Activated T-helper 9 cell treated with anti-CD3 and anti-CD28 coated beads, Interleukin-2, amount 50 U/mL, for 16 hours (primary cell): ENCODE measurements at places on chromosomes 16 and 17.

GRCh38 chr16:86505185-86505898, 5.0 kb upstream of the FOXF1 start:
- no peak for DNase-seq

- no peak for DNase-seq
Observed at GRCh38 chr17:82006468-82007227, 16.0 kb downstream of the CENPX start.

DNA sequence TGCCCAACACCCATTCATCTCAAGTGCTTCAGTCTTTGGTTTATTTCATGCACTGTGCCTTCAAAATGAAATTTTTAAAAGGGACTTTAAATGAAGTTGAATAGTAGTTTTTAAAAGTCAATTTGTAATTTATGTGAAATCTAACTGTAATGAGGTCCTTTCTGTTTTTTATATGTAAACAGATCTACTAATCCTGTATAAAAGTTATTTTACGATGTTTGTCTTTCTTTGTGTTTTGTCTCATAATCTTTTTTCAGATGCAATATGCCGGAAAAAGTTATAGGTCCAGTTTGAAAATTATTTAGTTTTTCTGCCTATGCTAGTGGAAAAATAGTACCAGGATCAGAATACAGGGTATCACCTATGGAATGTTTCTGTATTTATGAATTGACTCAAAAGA, 8.7 kb upstream of the GOSR1 start:
- DNase-seq: no peak

DNA sequence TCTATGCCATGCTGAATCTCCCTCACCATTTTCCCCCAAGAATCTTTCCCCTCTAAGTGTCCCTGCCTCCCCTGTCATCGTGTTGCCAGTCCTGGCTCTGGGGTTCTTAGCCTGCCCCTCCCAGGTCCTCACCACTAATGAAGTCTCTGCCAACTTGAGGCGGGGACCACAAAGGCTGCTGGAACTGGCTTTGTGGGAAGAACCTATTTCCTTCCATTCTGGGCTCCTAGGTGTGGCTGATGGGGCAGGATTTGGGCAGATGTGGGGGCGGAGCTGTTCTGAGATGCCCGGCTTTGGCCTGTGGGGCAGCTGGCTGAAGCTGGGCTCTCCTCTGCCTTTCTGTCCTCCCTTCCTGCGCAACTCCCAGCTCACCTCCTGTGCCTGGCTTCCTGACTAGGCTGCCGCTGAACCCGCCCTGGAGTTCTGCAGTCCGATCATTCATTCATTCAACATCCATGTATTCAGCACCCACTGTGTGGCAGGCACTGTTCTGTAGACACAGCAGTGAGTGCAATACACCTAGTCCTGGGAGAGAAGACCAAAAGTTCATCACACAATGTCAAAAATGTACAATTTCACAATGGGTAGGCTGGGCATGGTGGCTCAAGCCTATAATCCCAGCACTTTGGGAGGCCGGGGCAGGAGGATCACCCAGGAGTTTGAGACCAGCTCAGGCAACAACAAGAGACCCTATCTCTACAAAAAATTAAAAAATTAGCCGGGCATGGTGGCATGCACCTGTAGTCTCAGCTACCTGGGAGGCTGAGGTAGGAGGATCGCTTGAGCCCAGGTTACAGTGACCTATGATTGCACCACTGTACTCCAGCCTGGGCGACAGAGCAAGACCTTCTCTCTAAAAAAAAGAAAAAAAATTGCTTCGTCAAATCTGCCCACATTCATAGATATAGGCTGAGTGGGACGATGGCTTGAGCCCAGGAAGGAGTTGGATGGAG, 1.9 kb upstream of the SNN start:
- no peak for DNase-seq

- DNase-seq: no peak
Observed at GRCh38 chr17:63140255-63140654, 174.2 kb downstream of the TANC2 start.

DNA sequence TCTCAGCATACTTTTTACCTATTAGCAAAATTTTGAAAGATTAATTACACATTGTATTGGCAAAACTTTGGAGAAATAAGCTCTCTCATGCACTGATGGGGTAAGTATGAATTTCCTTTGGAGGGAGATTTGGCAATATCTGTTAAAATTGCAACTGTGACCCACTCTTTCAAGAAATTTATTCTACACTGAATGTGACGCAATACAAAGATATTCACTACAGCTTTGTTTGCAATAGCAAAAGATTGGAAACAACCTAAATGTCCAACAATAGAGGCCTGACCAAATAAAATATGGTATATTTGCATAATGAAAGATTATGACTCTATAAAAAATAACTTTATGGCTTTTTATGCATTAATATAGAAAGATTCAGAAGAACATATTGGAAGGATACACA, 363.5 kb downstream of the GRIN2A start:
- DNase-seq: no peak

- no peak for DNase-seq
Observed at GRCh38 chr16:81204798-81205680, 33.5 kb upstream of the BCO1 start.

- no peak for DNase-seq
Observed at GRCh38 chr17:78534492-78535272, 42.5 kb downstream of the DNAH17 start.

GRCh38 chr16:71626858-71627213, 852 bp downstream of the MARVELD3 start:
- no peak for DNase-seq

DNA sequence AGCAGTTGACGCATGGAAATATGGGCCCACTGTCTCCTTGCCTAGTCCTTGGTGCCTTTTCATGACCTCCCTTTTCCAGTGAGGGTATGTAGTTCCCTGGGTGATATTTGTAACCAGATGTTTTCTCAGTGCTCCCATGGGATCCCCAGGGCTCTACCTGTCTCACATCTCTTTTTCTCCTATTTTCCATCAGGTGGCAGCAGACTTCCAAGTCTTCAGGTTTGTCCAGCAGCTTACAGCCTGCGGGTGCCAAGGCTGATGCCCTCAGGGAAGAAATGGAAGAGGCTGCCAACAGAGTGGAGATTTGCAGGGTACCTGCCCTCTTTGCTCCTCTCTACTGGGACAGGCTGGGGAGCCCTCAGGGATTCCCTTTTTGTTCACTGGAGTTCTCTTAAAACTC, 89.1 kb downstream of the ELAC2 start:
- DNase-seq: no peak

DNA sequence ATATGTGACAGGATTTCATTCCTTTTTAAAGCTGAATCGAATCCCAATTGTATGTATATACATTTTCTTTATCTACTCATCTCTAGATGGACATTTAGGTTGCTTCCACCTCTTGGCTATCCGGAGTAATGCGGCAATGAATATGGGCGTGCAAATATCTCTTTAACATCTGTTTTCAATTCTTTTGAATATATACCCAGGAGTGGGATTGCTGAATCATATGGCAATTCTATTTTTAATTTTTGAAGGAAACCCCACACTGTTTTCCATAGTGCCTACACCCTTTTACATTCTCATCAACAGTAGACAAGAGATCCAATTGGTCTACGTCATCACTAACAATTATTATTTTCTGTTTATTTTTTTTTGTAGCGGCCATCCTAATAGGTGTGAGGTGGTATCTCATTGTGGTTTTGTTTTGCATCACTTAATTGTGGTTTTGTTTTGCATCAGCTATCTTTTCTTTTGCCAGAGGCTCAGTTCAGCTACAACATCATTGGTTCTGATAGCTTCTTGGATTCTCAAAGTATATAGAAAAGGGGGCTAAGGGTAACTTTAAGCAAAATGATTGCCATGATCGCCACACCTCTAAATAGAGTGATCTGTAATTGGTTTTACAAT, 25.6 kb upstream of the MAP2K6 start:
- DNase-seq: no peak

- peak; percentile 36 for DNase-seq
Observed at GRCh38 chr17:74736513-74737298, at the start of gene RAB37. Gene RAB37, plus strand, starts transcription at chr17:74737256. Its CDS starts 17 bp downstream, at chr17:74737273.

DNA sequence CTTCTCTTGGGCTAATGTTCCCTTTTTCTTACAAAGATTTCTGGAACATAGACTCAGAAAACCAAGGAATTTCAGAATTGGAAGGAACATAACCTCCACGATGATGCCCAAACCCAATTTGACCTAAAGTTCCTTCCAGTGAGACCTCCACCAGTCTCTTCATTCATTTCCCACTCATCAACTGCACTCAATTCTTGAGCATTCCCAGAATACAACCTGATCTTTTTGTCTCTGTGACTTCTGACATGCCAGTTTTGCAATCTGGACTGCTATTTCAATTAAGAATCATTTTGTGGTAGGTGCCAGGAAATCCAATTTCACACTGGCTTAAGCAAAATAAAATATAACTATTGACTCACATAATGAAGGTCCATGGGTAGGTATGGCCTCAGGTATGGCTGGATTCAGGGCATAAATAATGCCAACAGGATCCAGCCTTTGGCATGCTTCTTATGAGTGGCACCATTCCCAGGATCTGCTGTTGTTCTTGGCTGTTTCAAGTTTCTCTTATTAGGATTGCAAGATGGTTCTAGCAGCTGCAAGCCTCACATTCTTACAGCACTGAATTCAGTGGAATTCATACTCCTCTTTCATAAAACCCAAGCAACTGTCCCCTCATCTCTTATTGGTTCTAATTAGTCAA, 184.3 kb downstream of the HS3ST4 start:
- no peak for DNase-seq

- no peak for DNase-seq
Observed at GRCh38 chr16:88647178-88648070, 3.4 kb downstream of the CYBA start.

GRCh38 chr17:75090871-75091854, 3.4 kb downstream of the SLC16A5 start:
- DNase-seq: no peak

GRCh38 chr16:87160234-87160636, 157.0 kb downstream of the C16orf95 start:
- no peak for DNase-seq

- DNase-seq: no peak
Observed at GRCh38 chr16:84068041-84068440, 25.4 kb upstream of the SLC38A8 start.

DNA sequence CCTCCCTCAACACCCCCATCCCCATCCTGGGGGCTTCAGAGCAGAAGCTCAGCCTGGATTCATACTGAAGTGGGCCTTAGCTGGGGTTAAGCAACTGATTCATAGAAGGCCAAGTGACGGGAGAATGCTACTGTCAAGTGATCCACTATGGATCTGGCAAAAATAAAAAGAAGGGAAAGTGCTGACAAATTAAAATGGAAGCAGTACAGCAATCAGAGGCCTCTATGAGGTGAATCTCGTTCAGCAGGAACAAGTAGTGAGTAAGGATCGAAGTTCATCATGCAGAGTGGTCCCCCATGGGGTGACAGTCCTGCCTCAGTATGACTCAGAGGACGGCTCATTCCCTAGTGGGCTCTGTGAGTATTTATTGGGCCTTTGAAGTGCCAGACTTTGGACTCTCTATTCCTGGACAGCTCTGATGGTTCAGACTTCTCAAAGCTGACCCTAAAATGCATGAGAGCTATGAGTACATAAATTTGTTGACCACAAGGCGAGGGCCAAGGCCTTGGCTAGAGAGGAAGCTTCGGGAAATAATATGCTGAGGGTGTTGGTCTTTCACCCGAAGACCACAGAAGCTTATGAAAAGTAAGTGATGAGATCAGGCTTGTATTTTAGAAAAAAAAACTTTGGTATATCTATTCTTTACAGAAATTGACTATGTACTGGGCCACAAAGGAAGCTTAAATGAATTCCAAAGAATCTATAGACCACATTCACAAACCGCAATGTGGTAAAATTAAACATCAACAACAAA, 5.3 kb upstream of the NSMCE1 start:
- no peak for DNase-seq

DNA sequence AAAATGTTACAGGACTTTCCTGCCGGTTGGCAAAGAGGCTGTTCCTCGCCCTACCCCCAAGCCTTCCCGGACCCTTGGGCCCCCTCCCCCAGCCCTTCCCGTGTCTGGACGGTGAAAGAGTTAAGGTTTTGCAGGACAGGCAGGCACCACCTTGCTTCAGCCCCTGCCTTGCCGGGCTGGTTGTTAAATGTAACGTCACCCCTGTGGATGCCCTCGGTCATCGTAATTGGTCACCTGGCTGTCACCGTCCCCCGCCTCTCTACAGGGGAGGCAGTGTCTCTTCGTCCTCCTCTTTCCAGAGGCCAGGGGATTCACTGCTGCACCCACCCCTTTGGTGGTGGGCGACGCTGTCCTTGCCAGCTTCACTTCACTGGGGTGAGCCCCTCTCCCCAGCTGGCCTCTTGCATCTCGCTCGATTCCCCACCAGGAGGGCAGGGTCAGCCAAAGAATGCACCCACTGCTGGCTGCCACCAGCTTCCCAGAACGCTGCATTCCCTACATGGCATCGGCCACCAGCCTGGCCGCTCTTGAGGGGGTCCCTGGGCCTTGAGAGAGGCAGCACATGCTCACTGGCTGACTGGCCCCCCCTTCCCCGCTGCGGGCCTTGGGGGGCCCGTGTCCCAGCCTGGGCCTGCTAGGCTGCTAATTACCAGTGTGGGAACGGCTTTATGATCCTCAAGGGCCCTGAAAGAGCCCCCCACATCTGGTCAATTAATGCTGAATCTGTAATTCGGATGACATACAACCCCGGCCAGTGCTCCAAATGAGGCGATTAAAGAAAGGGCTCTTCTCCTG, 25.2 kb upstream of the GSE1 start:
- DNase-seq: no peak

DNA sequence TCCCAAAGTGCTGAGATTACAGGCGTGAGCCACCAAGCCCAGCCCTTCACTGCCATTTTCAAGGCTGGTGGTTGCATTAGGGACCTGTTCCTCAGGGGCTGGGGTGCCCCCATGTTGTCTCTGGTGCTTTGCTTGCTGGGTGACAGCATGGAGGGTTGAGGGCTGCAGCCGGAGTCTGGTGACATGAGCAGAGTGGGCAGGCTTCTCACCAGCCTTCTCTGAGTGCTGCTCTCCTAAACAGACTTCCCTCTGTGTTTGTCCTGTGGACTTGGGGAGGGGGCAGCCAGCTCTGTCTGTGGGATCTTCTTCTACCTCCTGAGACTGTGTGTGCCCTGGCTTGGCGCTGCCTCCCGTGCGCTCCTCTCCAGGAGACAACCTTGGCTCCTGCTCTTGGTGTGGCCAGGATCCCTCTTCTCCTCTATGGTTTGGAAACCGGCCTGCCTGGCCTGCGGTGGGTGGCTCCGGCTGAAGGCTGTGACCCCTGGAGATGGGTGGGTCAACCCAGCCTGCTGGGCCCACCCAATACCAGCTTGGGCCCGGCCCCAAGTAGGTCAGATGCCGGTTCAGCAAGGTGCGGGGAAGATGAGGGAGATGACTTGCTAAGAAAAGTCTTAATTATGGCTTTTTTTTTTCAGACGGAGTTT, 72.1 kb downstream of the PDPK1 start:
- no peak for DNase-seq
